ENCODE measurements at places on chromosomes 2 and 18. TPM values are rescaled to one million over a fixed set of nuclear protein-coding genes. Genes with fewer than 3 reads are reported as not detected.

Gene MOCOS
- total RNA-seq = not detected

DNA sequence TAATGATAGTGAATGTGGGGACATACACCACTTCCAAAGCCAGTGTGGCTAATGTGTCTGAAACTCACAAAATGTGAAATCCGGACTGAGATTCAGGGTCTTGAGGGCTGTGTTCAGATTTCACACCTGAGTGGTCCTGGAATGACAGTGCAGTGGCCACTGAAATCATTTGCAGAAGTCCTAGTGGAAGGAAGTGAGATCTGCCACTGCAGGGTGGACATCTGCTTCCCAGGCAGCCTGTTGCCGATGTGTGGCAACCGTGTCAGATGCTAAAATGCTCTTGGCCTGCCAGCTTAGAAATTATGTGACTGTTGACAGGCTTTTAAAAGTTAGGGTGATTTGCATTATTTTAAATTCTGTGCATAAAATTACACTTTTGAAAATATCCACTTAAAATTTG is 77.8 kb upstream of the TMEM200C start:
- no peak for DNase-seq

DNA sequence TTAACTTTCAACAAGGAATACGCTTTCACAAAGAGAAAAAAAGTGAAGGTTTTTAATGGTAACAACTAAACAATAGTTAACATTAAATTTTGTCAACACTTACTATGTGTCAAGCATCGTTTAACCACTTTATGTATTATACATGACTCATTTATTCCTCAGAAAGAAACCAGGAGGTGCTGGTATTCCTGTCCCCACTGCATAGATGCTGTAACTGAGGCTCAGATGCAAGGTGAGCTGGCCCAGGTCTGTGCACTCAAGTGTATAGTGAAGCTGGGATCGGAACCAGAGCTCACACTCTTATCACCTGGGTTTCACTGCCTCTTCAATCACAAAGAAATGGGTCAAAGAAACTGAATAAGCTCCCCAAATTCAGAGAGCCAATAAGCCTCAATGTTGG is 16.5 kb downstream of the FBXO15 start:
- no peak for DNase-seq

DNA sequence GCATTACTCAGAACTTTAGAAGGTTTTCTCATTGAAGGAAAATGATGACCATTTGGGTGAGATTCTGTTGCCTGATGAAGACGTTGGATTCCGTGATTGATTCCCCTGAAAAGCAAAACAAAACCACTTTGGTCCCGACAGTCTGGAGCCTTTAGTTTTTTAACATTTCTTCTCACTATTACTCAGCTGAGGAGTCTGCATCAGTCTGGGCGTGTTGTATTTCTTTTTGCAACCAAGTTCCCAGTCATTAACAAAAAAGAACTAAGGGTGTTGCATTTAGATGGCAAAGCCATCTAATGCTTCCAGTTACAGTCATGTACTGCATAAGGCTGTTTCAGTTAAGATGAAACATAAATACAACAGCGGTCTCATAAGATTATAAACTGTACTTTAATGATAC is 343.1 kb upstream of the CDH2 start:
- no peak for DNase-seq

DNA sequence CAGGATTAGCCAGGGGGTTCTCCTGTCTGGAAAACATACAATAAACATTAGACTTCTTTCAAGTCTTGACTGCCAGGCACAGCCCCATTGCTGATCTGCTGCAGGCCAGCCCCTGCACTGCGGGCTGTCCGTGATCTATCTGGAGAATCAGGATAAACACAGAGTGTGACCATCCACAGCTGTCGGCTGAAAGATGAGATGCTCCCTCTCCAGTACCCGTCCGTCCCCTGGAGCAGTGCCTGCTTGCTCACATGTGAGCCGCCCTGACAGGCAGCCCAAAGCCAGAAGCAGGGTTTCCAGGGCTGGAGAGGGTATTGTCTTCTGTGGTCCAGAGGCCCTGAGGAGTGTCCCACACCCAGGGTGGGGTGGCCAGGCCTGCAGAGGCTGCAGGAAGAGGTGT is 46.1 kb upstream of the FOSL2 start:
- no peak for DNase-seq

DNA sequence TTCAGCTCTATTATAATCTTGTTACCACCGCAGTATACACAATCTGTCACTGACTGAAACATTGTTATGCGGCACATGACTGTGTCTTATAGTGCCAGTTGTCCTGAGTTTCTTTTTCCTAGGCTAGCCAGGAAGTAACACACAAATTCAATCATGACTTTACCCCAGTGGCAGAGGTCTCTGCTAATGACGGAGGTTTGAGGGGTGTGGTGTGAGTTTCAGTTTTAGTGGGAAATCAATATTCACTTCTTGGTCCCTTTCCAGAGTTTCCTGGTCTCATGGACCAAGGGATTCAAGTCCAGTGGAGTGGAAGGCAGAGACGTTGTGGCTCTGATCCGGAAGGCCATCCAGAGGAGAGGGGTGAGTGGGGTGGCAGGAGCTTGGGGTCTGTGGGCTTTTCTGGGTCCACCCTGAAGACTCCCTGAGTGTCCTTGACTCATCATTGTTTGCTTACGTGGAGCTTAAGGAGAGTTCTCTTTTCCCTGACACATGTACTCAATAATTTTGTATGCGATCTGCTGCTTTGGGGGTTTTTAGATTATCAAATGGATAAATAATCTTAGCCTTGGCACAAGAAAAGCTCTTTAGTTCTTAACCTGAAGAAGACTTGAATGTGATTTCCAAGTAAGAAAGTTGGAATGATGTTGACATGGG is 39.2 kb downstream of the HK2 start:
- no peak for DNase-seq

DNA sequence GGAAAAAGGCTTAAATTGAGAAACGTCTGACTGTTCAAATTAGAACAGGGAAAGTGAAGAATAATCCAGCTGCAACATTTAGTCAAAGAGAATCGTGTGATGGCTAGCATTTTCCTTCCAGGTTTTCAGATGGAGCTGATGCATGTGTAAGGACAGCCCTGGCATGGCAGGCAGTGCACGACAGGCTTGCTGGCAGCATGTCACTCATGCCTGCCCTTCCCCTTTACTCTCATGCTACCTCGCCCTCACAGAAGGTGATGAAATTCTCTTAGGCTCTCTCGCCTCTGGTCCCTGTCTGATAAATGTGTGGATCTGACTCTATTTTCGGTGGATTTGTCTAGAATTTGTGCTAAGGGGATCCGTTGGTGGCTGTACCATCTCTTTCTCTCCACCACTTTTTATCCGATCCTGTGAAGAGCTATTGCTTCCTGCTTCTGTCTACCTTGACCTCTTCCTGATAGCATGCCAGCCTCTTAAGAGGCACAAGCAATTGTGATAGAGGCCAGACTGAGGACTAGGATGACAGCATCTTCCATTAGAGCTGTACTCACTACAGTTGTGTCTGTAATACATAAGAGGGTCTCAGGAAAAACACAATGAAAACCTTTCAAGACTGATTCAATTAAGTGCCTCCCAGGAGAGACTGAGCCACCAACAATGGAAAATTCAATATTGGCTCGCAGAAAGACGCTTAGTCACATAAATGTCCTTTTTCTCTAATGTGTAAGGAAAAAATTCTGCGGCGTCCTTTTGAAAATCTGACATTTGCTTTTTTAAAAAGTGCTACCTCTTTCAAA is 65.6 kb upstream of the NOSTRIN start:
- DNase-seq = no peak

DNA sequence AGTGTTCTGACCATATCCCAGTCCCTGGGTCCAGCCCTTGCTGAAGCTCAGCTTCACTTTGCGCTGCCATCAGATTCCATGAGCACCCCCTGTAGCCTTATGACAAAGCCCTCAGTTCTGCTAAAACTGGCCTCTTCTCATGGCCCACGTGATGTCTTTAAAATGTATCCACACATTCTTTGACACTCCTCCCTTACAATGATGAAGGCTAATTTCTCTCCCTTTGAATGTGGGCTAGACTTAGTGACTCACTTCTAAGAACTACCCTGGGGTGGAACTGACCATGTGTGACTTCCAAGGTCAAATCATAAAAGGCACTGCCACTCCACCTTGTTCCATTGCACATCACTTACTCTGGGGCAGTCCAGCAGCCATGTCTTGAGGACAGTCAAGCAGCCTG is 45.4 kb upstream of the GORASP2 start:
- no peak for DNase-seq

GRCh38 chr2:38163579-38163978 is 87.6 kb upstream of the CYP1B1 start:
- DNase-seq = no peak

GRCh38 chr2:160941290-160941846 is 218.9 kb upstream of the TANK start:
- no peak for DNase-seq

GRCh38 chr18:44968336-44968735 is 287.6 kb downstream of the SETBP1 start:
- DNase-seq = no peak
